CD8-positive, alpha-beta memory T cell (primary cell): ENCODE measurements at places on chromosomes 1 and 21.

DNA sequence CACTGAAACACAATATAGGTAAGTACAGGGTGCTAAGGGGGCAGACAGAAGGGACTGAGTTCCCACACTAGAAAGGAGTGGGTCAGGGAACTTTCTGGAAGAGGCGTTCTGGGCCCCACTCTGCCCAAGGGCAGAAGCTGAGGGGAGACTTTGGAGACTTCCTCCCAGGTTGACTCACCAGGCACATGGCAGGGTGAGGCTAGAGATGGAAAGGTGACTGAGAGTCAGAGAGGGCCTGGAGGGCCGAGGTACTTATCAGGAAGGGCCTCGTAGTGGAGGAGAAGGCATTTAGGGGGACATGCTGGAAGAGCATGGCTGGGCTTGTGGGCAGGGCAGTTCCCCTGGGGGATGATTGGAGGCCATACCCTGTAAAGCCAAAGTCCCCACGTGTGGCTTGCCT is 159.9 kb upstream of the JUN start:
- DNase-seq, result no peak

- no peak for DNase-seq
Observed at GRCh38 chr1:16719571-16720350, 20.6 kb upstream of the RNU1-4 start.

GRCh38 chr1:217090060-217090911 is 367.1 kb upstream of the ESRRG start:
- no peak for DNase-seq

DNA sequence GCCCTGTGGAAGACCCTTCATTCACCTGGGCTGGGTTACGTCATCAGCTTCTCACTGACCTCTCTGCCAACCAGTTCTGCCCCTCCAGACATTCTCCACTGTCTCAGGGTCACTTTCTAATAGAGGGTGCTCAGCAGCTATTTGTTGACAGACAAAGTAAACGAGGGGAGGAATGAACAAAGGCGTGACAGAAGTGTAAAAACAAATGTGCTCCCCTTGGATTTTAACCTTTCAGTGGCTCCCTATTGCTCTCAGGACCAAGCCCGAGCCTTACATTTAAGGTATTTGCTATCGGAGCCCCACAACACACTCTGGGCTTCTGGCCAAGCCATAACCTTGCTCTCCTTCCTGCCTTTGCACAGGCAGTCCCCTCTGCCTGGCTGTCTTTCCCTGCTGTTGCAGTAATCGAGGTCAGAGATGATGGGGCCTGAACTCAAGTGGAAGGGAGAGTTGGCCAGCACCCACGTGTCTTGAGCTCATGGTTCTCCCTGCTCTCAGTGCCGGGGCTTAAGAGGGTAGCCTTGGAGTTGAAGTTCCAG is 9.3 kb upstream of the MARCKSL1 start:
- peak; percentile 63 for DNase-seq

DNA sequence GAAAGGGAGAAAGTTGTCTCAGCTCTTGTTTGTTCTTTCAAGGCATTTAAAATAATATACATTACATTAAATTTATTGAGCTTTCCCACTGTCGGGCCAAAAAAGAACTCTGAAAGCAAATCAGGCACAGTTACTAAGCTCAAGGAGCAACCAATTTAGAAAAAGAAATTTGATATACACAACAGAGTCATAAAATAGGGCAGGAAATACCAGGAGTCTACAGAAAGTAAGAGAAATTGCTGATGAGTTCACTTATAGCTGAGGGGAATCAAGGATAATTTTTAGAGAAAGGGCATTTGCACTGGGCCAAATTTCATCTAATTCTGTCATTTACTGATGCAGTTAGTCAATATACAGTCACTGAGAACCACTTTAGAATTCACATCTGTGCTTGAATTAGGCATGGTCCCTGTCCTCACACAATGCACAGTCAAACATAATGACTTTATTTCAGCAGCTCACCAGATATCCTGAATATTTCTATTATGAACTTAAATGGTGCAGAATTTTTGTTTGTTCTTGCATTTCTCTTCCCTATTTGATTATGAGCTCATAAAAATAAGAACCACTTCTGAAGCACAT is 249.6 kb upstream of the BEND5 start:
- no peak for DNase-seq
